ENCODE measurements at places on chromosomes 3 and 15.

GRCh38 chr3:183490653-183491052, 62.2 kb upstream of the MCF2L2 start:
- DNase-seq = peak; percentile 26

DNA sequence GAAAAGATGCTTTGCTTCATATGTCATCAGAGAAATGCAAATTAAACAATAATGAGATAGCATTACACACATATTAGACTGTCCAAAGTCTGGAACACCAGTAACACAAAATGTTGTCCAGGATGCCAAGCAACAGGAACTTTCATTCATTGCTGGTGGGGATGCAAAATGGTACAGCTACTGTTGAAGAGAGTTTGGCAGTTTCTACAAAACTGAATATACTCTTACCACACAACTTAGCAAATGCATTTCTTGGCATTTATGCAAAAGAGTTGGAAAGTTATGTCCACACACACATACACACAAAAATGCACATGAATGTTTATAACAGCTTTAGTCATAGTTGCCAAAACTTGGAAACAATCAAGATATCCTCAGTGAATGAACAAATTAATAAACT, 195.2 kb upstream of the MME start:
- DNase-seq = no peak

GRCh38 chr3:89340408-89340807, 233.0 kb downstream of the EPHA3 start:
- no peak for DNase-seq

DNA sequence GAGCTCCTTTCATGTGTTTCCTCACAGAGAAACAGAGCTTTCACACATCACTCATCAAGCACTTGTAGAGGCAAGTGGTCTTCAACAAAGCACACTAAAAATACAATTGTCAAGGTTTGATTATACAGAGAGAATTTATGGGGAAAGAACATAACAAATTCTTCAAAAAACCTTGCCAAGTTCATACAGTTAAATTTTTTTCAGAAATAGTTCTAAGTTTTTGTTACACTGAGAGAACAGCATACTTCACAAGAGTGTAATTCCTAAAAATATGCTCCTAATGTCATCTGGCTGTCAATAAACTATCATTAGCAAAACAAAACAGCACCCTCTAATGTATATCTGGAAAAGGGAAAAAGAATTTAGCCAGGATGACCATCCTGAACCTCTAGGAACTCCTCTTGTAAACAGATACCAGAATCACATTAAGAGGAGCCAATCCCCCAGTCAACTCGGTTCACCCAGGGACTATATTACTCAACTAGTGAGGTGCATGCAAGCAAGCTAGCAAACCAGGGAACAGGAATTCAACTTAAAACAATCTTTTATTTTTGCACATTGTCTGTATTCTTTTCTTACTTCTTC, 63.3 kb downstream of the RAD18 start:
- DNase-seq = no peak

GRCh38 chr15:41961595-41962202, 10.7 kb downstream of the EHD4 start:
- DNase-seq = no peak

DNA sequence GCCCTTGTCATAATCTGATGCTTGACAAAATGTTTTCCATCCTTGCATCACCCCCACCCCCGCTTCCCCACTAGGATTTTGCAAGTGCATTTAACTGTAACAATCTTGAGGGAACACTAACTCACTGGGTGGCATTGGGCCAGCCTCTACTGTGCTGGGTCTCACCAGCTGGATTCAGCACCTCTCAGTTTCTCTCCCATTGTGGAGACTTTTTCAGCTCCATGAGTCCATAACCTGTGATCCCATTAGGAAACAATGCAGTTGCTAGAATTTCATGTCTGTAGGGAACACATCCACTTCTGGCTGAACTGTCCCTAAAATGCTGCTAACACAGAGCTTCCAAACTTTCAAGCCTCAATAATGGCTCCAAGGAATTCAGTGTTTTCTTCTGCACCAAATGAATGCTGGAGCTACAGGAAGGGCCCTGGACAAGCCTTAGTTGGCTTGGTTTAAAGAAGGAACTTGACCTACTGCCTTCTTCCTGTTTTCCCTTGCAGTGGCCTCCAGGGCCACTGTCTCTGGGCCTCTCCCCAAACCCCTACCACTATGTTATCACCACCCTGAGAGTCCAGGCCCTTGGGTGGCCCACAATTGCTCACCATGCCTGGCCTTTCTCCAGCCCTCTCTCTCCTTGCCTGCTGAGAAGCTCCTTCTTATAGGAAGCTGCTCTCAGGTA, 15.6 kb downstream of the CYP19A1 start:
- DNase-seq = no peak

- DNase-seq = no peak
Observed at GRCh38 chr3:175274056-175274455, 414.9 kb downstream of the NAALADL2 start.

DNA sequence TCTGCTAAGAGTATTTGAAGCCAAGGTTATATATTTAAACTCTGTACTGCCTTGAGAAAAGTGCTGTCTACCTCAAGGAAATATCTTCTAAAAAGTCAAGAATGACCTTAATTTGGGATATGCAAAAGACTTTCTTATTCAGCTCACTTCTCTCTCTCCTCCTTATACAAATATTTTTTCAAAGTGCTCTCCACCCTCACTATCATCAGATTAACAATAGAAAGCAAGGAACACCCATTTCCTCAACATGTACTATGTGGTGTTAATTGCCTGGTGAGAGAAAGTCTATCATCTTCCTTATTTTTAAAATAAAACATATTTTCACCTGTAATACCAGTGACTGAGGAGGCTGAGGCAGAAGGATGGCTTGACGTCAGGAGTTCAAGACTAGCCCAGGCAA, 44.4 kb upstream of the RSL24D1 start:
- no peak for DNase-seq

GRCh38 chr3:78957456-78957855, 810.3 kb downstream of the ROBO1 start:
- no peak for DNase-seq

GRCh38 chr3:189947068-189947467, 173.6 kb downstream of the P3H2 start:
- DNase-seq = no peak

DNA sequence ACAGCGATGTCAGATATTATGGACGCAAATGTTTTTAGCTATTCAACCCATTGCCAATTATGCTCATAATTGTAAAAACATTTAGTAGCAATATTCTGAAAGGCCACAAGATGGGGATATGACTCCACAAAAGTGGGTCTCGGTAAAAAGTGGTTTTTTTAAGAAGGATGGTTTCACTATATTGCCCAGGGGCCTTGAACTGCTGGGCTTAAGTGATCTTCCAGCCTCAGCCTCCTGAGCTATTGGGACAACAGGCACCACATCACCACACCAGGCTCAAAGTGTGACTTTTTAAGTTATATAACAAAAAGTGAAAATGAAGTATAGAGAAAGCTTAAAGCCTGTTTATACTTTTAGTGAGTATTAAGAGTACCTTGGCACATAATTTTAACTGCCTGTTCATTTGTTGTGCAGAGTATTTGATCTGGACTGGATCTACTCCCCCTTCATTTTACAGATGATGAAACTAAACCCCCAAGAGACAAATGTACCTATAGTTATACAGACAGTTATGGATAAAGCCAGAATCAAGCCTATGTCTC, 9.4 kb downstream of the NAA50 start:
- DNase-seq = no peak

DNA sequence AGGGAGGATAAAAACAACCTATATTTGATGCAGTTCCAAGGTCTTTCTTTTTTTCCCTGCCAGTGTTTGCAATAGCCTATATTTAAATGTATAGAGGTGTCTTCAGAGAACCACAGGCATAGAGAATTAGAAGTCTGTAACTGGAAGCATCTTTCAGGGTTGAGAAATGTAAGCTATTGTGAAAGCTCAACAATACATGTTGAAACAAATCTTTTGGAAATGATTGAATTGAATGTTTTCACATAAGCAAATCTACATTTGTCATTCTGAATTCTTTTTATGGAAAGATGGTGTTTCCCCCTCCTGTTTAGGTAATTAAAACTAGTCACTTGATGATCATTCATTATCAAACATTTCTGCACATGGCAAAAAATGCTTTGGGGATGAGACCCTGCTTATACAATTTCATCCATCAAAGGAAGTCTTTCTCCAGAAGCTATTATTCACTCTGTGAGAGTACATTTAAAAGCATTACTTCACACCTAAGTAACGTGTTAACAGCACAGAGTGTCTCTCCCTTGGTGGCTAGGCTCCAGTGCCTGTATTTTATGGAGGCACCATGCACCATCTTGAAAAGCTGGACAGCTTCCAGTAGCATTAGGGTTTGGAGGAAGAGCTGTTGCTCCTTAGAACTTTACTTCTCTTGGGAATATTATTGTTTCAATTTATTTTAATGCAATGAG, 406.2 kb downstream of the LSAMP start:
- no peak for DNase-seq

DNA sequence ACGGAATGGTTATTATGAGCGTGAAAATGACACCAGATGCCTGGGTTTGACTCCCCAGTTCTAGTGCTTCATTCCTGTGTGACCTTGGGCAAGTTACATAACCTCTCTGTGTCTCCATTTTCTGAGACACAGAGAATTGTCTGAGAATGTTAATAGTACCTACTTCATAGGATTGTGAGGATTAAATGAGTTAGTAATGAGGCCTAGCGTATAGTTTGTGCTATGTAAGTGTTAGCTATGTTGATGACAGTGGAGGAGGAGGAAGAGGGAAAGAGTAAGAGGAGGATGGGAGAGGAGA, 150.3 kb downstream of the MEGF11 start:
- no peak for DNase-seq

- no peak for DNase-seq
Observed at GRCh38 chr15:71736286-71736947, 73.9 kb upstream of the NR2E3 start.

GRCh38 chr3:50264964-50265485, 3.9 kb upstream of the SEMA3B start:
- DNase-seq = no peak

- peak; percentile 61 for DNase-seq
Observed at GRCh38 chr15:74302821-74303359, 64.6 kb downstream of the CYP11A1 start.
